Stimulated activated CD8-positive, alpha-beta memory T cell treated with anti-CD3 and anti-CD28 coated beads, Interleukin-7, amount 100 ng/mL, for 1 hour (primary cell): ENCODE measurements at places on chromosomes 5 and 9.

DNA sequence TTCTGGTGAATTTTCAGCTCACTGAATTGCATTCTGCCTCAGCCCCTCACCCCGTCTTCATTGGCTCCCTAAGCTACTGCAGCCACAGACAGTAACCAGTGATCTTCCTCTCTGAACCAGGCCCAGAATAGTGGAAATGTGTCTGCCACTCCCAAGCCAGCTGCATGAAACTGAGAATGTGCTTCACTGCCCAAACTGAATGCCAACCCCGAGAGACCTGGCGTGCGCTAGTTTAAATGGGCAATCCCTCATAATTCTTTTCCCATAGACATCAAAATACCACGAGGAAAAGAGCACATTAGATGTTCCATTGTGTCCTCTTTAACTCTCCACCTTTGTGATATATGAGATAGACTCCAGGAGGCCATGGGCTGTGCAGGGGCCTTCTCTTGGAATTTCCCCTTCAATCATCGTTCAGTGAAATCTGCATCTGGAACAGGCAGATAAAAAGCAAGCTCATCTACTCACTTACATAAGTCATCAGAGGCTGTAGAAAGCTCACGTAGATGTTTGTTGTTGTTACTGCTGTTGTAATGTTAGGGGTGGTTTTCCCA is 320.2 kb downstream of the NFIB start:
- no peak for DNase-seq

- DNase-seq, result no peak
These were observed 83.2 kb upstream of the ADRA1B start for GRCh38 chr5:159833088-159833487.

DNA sequence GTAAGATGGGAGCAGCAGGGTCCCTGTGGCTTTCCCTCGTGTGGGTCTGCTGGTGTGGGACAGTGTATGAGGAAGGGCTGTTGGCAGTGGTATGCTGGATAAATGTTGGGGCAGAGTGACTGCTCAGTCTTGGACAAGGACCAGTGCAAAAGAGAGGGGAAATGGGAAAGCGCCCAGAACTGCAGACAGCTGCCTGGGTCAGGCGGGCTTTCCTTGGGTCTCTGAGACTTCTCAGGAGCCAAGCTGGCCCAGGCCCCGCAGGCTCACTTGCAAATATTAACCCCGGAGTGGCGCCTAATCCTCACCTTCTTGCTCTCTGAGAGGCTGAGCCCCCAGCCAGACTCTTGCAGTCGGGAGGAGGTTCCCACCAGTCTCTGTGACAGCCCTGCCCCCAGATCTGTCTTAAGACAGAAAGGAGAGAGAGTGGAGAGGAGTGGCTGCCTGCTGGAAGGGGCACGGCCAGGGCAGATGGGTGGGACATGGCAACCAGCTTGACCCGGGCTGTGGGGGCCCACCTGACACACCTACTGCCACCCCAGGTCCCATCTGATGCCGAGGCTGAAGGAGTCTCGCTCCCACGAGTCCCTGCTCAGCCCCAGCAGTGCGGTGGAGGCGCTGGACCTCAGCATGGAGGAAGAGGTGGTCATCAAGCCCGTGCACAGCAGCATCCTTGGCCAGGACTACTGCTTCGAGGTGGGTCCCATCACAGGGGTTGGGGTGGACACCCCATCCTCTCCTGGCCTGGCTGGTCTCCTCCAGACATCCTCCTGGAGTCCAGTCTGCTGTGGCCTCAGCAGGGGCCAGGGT is 105.2 kb downstream of the DAB2IP start:
- no peak for DNase-seq

DNA sequence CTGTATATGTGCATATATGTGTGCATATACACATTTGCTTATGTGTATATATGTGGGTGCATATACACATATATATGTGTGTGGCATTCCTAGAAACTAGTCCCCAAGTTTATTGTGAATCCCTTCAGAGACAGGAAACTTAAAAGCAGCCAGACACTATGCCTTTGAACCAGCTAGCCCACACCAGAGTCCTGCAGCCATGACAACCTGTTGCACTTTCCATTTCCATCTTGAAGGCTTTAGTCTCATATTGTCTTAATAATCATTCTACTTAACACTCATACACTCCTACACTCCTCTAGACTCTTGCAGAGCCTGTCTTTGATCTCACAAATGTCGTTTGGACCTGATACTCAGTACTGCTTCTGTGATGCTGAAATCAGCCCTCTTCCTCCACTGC is 34.8 kb upstream of the CDH6 start:
- no peak for DNase-seq

GRCh38 chr5:153960269-153961215 is 78.2 kb downstream of the FAM114A2 start:
- DNase-seq, result no peak

DNA sequence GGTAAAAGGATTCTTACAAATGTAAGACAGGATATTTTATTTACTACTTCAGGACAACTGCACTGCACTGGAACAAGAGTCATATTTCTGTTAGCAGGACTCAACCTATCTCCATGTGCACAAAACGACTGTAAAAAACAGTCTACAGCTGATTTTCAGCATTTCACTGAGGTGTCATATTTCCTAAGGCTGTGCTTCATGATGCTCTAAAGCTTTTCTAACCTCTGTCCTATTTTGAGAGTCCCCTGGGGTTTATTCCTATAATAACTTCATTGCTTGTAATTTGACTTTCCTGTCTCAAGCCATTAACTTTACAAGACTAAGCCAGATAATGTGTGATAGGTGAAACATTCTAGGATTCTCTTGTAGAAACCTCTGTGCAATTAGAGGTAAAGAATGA is 472.3 kb downstream of the HINT1 start:
- no peak for DNase-seq

DNA sequence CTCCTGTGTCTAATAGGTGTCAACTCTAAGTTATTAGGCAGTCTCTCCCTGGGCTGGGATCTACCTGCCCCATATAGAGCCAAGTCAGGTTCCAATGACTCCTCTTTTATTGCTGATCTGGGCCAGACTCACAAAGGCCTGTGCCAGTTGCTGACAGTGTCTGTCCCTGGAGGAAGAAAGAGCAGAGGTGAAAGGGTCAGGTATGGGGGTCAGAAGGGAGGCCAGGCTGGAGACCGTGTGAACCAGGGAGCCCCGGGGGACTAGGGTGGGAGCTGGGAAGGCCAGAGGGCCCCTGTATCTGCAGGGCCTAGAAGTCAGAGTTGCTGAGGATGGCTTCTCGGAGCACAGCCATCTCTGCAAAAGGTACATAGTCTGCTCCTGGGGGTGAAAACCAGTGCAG is 3.5 kb upstream of the HINT2 start:
- no peak for DNase-seq

DNA sequence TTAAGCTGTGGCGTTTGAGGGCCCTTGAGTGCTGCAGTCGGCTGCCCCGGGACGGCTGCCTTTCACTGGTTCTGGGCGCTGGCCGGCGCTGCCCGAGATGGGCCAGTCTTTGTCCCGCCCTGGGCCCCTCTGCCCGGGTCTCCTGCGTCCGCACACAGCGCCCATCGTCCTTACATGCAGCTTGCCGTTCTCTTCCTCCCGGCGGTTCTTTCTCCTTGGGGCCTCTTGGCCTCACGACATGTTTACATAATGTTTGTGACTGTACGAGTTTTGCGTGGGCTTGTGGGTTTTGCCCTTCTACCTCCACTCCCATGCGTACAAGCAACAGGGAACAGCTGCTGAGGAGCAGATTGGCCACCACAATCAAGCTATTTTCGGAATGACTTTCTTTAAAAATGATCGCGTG is 618 bp downstream of the TNPO1 start:
- DNase-seq, result peak; percentile 4

- DNase-seq, result no peak
These were observed 22.8 kb downstream of the FBXW5 start for GRCh38 chr9:136921718-136922117.
